CD8-positive, alpha-beta memory T cell (primary cell): ENCODE measurements at places on chromosomes 12 and 14.

- no peak for DNase-seq
Observed at GRCh38 chr14:103130965-103131364, 7.7 kb downstream of the TNFAIP2 start.

- no peak for DNase-seq
Observed at GRCh38 chr12:6280053-6280469, 30.4 kb upstream of the PLEKHG6 start.

DNA sequence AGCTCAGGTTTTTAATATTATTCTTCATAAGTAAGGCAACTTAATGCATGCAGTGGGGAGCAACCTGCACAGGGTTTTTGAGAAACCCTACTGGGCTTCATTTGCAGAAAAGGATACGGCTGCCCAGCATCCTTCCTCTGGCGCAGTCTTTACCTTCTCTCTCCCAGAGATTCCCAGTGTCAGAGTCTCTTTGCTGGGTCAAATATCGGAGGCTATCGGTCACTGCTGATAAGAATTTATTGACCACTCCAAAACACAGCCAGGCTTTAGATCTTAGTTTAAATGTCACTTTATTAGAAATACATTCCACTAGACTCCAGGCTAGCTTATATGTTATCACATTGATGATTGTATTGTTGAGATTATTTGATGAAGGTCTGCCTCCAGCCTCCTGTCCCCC, 147.2 kb upstream of the CPSF6 start:
- DNase-seq: no peak

DNA sequence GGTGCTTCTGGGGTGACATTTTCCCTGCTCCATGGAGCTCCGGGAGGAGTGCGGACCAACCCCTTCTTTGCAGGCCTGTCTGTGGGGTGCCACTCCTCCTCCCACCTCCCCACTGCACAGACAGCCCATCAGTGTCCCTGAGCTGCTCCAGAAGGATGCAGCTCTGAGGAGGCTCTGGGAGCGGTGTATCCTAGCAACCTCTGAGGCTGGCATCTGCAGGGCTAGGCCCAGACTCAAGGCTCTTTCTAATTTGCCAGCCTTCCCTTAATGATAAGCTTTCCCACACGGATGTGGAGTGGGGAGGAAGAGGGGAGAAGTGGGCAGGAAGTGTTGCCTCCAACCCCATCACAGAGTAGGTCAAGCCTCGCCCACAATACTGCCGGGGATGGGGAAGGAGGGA, 59.7 kb downstream of the CALM1 start:
- no peak for DNase-seq

- DNase-seq: no peak
Observed at GRCh38 chr12:116927244-116927940, 16.6 kb downstream of the FBXW8 start.

GRCh38 chr14:20332788-20333493, at the start of gene CCNB1IP1:
Gene CCNB1IP1 (minus strand): TSS chr14:20333279. CDS start chr14:20316523, 16,756 bp downstream.
- peak; percentile 69 for DNase-seq

- DNase-seq: no peak
Observed at GRCh38 chr12:62533755-62534107, 67.1 kb downstream of the MON2 start.

- DNase-seq: no peak
Observed at GRCh38 chr14:101072945-101073597, 169.5 kb upstream of the RTL1 start.

DNA sequence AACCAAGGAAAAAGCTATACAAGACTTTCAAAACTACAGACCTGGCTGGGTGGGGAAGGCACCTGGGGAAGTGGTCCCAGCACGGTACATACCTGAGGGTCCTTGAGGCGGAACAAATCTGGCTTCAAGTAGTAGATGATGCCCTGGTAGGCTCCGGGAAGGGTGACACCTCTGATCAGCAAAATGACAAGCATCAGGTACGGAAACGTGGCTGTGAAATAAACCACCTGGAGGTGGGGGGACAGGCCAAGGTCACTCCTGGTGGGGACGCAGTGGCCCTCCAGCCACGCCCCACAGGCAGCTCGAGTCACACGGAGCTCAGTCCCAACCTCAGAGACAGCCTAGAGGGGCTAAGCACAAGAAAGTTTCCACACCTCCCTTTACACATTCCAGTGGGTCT, 15.3 kb downstream of the SLC6A12 start:
- DNase-seq: no peak

- no peak for DNase-seq
Observed at GRCh38 chr12:107242189-107242588, 148.8 kb upstream of the CRY1 start.

- DNase-seq: no peak
Observed at GRCh38 chr14:73747379-73748211, 33.4 kb upstream of the PNMA1 start.

DNA sequence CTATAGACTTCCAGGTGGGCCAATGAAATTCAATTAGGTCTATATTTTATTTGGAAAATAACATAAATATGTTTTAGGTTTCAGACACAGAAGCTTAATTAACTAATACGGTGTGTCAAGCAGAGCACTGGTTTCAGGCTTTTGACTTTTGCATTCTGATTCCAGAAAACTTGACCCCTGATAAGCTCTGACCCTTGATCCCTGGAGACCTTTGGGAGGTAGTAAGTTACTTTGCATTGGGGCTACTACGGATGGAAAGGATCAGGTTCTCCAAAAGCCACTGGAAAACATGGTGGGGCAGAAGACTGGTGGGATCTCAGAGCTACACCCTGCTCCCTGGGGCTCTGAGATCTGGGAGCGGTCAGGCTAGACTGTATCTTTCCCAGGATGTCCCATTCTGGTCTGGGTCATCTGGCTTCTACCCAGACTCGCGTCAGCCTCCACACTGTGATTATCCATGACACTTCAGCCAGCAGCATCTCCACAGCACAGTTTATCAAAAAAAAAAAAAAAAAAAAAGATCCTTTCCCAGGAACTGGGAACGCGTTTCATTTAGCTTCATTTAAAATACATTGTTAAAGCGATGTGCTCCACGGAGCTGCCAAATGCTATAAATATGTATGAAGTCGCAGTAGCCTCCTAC, 17.8 kb upstream of the EMP1 start:
- DNase-seq: no peak

DNA sequence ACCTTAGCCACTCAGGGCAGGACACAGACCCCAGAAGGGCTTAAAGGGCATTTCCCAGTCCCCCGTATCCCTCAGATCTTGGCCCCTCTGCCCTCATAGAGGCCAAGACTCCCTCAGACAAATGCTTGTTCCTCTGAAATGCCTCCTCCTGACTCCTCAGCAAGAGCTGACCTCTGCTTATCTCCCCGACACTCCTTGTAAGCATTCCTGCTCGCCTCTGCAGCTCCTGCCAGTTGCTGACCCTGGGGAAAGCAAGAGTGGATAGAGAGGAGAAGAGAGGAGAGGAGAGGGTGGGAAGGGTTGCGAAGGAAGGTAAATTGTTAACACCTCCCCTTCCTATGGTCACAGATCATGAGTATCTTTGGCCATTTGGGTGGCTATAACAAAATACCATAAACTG, 7.1 kb downstream of the SERPINA5 start:
- no peak for DNase-seq

DNA sequence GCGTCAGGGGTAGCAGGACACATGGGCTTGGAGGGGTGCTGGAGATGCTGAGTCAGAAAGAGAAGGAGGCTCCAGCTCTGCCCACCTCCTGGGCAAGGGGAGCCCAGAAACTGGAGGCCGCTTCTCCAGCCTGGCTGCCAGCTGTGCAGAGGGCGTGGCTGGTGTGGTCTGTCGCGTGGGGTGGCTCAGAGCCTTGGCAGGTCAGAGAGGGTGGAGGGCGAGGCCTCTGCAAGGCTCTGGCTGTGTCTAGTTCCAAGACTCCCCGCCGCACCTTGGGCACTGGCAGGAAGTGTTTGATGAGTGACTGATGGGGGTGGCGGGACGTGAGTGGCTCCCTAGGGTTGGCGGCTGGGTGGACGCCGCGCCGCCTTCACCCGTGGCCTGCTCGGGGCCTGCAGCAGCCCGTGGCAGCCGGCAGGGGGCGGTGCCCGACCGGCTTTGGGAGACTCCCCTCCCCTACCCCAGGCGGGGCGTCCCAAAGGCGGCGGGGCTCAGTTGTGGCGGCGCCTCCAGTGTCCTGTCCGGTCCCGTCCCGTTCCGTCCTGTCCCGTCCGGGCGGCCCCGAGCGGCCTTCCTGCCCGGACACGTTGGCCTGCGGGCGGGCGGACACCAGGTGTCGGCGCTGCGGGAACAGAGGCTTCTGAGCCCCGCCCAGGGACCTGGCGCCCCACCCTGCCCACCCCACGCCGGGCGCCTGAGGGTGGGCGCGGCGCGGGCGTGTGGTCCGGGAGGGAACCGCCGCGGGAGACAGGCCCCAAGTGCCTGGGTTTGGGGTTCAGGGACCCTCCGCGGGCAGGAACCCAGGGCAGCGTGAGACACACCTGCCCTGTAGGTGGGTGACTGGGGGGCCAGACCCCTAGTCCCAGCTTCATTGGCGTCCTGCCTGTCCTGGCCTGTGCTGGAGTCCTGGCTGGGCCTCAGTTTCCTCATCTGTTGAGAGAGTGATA, 39.7 kb downstream of the KRT80 start:
- DNase-seq: peak; percentile 62

- peak; percentile 89 for DNase-seq
Observed at GRCh38 chr14:104826189-104826860, 25.4 kb downstream of the ZBTB42 start.

- DNase-seq: no peak
Observed at GRCh38 chr12:82300611-82301010, 57.6 kb downstream of the CCDC59 start.

DNA sequence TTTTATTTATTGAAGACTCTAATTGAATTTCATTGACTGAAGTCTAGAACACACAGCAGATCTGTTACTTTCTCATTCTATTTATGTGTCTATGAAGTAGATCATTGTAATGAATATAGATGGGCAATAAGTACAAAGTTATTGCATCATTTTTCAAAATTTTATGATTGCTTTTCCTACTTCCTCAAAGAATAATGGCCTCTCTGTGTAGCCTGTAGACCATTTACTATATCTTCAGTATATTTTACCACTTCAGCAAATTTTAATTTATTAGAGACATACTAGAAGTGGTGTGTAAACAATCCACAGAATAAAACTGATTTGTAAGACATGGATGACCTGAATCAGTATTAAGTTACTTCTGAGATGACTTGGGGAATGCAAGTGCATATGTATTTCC, 291.7 kb upstream of the FAR2 start:
- no peak for DNase-seq

DNA sequence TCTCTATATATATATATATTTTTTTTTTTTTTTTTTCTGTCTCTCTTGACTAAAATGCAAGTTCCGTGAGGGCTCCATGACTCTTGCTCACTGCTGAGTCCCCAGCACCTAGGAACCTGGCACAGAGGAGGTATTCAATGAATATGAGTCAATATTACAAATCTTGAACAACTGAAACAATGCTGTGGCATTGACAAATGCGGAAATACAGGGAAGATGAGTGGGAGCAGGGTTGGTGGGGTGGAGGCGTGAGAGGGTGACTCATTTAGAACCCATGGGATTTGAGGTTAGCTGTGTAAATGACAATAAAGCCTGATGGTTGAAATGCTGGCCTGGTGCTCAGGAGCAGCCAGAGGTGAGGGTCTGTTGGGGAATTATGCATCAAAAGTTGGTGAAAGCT, 121.7 kb upstream of the FUT8 start:
- DNase-seq: no peak

GRCh38 chr14:53946404-53947093, 10.1 kb downstream of the BMP4 start:
- no peak for DNase-seq

DNA sequence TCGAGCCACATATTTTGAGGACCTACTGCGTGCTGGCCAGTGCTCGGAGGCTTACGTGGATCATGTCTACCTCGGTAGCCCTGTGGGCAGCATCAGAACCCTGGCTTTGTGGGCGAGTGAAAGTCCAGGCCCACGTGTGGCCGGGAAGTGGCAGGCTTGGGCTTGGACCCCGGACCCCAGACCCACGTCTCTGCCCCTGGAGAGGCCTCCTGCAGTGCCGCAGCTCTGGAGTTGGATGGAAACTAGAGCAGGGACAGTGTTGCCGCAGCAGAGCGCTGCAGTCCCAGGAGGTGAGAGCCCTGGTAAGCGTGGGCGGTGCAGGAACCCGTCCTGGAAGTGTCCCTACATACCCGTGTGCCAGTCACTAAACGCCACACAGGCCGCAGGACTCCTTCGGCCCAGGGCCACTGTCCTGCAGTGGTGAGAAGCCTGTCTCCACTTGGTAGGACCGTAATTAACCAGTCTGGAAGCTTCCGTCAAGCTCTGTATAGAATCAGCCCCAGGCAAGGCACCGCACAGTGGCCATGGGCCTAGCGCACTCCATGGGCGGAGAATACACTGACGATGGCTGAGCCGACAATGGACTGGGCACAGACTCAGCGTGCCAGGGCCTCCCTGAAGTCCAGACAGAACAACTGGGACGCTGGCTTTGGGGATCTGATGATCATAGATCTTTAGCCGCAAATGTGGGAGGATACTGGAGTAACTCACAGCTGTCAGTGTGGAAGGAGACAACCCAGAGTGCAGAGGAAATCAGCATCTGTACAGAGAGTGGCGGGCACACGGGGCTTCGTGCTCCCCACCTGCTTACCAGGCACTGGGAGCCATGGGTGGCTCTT, 219.5 kb downstream of the KIF26A start:
- no peak for DNase-seq

GRCh38 chr12:46364777-46365580, 7.6 kb downstream of the SLC38A2 start:
- DNase-seq: no peak

- DNase-seq: no peak
Observed at GRCh38 chr12:95623554-95624170, 72.4 kb upstream of the USP44 start.

GRCh38 chr12:52851787-52852186, 3.0 kb upstream of the KRT78 start:
- no peak for DNase-seq

- DNase-seq: no peak
Observed at GRCh38 chr14:81632157-81632556, 98.5 kb upstream of the SEL1L start.

GRCh38 chr12:26469421-26470180, 274.2 kb downstream of the SSPN start:
- no peak for DNase-seq

DNA sequence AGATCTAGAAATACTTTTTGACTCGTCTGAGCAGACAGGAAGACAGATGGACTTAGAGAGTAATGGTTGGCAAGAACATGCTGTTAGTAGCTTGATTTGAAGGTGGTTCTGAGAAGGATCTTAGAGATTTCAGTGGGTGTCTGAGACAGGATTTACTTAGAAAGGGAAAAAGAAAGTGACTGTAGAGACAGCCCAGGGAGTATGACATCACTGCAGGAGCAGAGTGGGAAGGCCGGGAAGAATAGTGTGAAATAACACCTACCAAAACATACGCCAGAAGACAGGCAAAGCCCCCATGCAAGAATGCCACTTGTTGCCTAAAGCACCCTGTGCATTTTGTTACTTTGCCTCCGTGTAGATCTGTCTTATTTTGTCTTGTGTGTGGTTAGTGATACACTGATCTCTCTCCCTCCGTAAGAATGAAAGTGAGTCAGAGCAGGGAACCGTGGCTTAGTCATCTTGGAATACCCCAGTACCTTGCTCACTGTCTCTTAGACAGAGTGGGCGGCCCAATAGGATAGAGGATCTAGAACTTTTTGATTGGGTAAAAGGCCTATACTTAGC, 161.3 kb upstream of the IFNG-AS1 start:
- DNase-seq: no peak
